ENCODE measurements at places on chromosomes 7 and 10. TPM values are rescaled to one million over a fixed set of nuclear protein-coding genes. Genes with fewer than 3 reads are reported as not detected.

TRIM73 gene
- total RNA-seq, result not detected

AKR1C3 gene
- 228 TPM for total RNA-seq

BTBD16 gene
- total RNA-seq, result not detected

FAM131B gene
- 14.0 TPM for total RNA-seq

HOXA3 gene
- total RNA-seq, result 0.87 TPM

LLCFC1 gene
- total RNA-seq, result not detected

SPDYE5 gene
- total RNA-seq, result not detected

SPDYE2B gene
- total RNA-seq, result not detected

SSBP1 gene
- 34.4 TPM for total RNA-seq

NAT16 gene
- total RNA-seq, result not detected

GRCh38 chr10:3452683-3453361 lies 280.2 kb upstream of the PITRM1 start:
- DNase-seq, result no peak

- DNase-seq, result no peak
Observed at GRCh38 chr10:478471-479245, 210.8 kb downstream of the DIP2C start.

- DNase-seq, result no peak
Observed at GRCh38 chr7:95303013-95303905, 21.1 kb downstream of the PON1 start.

GRCh38 chr7:116843378-116843777 lies 19.0 kb upstream of the CAPZA2 start:
- DNase-seq, result no peak

DNA sequence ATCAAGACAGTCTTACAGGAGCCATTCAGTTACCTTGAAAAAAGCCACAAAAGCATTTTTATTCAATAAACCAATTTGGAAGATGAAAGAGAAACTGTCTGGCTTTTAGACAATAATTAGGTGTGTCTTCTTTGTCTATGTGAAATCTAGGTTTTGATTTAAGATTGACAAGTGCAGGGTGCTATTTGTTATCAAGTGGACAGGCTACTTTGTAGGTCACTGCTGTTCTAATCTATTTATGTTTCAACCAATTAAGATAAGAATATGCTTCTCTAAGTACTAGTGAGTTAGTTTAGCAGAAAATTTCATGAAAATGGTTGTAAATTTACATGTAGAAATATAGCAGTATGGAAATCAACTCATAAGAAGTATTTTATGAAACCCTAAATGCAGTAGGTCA lies 177.5 kb downstream of the CACNA2D1 start:
- no peak for DNase-seq

- DNase-seq, result no peak
Observed at GRCh38 chr10:7199152-7199760, 211.6 kb downstream of the SFMBT2 start.

DNA sequence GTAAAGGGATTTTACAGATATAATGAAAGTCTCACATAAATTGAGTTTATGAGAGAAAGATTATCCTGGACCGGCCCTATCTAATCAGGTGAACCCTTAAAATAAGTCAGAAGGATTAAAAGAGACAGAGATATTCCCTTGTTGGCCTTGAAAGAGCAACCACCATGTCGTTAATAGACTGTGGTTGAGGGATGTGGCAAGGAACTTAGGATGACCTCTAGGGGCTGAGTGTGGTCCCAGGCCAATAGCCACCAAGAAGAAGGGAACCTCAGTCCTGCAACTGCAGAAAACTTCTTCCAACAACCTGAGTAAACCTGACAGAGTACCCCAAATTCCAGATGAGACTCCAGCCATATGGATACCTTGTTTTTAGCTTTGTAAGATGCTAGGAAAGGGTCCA lies 121.5 kb downstream of the POLR1F start:
- no peak for DNase-seq

- DNase-seq, result no peak
Observed at GRCh38 chr10:75250934-75251333, 15.2 kb upstream of the COMTD1 start.

GRCh38 chr10:114336823-114337509 lies 67.3 kb downstream of the AFAP1L2 start:
- DNase-seq, result no peak

GRCh38 chr7:101746314-101746713 lies 71.1 kb upstream of the CUX1 start:
- no peak for DNase-seq

DNA sequence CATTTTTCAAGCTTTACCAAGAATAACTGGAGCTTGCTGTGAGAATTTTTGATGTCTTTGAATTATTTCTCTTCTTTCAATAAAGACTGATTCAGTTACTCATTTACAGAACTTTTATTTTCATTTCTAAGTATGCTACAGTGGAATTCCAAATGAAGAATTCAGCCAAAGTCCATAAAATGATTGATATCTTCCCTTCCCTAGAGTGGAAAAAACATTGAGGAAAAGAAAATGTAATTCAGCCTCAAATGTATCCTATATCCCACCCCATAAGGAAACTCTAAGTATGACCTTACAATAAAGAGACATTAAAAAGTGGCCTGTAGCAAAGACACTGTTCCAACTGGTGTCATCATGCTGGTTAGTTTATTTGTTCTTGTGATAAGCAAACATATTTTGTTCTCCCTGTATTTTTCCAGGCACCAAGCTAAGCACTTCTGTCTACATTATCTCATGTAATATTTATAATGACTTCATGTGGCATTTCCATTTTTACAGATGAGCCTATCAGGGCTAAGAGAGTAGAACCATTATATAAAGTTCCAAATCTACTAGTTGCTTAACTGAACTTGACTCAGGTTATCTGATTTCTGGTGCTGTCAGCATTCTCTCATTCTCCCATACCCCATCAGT lies 450.4 kb downstream of the NEBL start:
- peak; percentile 25 for DNase-seq

DNA sequence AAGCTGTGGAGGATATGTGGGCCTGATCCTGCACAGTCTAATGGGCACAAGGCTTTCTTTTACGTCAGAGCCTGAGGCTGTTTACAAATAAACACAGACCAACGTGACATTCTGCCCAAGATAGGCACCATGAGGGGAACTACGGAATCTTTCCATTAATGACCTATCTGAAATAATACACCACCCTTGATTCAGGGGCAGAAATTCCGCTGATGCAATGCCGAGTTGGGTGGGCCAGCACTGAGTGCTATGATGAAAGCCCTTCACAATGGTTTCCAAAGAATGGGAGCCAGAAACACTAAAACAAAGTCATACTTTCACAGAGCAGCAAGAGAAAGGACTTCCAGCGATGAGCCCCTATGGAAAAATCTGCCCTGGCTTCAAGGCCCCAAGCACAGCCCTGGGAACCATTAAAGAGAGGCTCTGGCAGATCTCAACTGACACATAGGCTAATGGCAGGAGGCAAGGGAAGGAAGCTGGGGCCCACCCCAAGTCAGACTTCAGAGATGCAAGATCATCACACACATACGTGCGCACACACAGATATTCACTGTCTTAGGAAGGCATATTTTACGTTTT lies 72.2 kb upstream of the DLX6 start:
- no peak for DNase-seq

GRCh38 chr10:77904100-77904840 lies 22.3 kb downstream of the DLG5 start:
- no peak for DNase-seq

DNA sequence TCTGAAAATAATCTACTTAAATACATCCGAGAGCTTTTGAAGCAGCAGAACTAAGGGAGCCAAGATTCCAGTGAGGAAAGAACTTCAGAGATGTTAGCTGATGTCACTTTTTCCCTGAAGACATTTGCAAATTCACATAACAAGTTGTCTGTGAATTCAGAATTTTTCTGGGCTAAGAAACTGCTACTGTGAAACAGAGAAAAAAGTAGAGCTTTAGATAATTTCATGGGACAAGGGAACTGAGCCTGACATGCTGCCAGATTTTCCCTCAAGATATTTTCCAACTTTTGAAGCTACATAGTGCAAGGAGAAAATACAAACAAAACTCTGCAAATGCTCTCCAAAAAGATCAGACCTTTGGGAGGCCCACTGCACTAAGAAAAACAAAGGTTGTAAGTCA lies 484.2 kb downstream of the ANKRD7 start:
- DNase-seq, result no peak

DNA sequence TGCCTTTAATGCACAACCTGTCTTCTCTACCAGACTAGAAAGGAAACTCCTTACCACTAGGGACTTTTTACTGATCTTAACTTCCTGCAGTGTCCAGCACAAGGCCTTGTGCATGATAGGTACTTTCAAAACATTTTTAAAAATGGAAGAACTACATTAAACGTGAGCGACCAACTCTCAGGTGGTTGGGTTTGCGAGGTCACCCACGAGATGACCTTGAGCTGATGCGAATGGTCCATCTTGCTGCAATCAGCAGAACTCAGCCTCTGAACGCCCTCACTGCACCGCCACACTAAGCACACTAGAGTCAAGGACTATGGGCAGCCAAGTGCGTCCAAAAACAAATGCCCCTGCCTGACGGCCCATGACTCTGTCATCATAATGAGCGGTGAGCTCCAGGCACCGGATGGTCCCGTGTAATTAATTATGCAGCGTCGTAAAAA lies 34.9 kb upstream of the PTF1A start:
- DNase-seq, result no peak

DNA sequence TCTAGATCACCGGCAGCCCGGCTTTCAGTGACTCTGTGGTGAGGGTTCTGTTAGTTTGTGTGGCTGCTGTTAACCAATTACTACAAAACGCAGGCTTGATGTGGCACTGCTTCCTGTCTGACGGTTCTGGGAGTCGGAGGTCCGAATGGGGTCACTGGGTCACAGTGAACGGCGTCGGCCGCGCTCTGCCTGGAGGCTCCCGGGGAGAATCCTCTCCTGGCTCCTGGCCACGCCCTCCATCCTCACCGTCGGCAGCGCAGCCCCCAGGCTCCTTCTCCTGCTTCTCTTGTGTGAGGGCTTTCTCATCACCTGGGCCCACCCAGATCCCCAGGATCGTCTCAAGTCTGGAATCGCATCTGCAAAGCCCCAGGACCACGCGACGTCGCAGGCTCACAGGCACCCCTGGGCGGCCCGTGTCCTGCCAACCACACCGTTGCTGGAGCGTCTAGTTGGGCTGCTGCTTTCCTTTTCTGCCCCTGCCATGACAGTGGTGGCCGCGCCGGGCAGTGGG lies 31.8 kb upstream of the NKX6-2 start:
- no peak for DNase-seq

DNA sequence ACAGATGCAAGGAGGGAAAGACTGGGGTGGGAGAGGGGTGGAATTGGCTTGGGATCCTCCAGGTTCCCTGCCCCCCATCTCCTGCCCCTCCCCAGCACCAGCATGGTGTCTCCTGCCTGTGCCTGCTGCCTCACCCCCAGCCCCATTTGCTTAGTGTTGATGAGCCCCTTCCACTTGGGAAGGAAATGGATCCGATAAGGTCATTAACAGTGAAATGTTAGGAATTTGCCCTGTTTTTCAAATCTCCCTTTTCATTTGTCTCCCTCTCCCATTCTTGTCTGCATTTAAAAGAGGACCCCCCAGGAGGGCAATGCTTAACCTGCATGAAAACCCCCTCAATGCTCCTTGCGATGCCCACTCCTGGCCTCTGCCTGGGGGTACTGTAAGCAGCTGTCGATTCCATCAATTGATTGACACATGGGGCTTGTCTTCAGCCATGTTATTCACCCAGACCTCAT lies 51.5 kb downstream of the HK1 start:
- DNase-seq, result no peak

GRCh38 chr7:133699386-133699785 lies 427.8 kb upstream of the LRGUK start:
- no peak for DNase-seq

DNA sequence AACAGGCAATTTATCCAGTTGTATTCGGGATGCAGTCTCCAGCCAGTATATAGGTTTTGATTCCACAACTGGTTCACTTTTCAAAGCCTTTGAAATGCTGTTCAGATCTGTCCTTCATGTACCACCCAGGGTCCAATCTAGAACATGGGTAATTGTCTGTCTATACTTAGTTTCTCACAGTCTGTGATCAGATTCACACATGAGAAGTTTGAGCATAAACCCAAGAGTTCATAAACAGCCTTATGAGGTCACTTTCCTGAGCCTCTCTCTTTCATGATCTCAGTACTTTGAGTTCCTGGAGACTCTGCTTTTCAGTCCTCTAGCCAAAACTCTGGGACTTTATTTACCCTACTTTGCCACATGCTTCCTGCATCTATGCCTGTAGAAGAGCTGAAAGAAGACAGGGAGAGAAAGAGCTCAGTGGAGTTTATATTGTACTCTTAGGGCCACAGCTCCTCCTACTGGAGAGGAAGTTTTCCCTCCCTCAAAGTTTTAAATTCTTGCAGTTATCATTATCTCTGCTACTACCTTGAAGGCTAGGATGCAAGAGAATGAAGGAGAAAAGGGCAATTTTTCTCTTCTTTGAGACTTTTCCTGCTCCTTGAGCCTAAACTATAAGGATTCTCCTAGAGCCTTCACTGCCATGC lies 172.0 kb downstream of the ZEB1 start:
- no peak for DNase-seq

DNA sequence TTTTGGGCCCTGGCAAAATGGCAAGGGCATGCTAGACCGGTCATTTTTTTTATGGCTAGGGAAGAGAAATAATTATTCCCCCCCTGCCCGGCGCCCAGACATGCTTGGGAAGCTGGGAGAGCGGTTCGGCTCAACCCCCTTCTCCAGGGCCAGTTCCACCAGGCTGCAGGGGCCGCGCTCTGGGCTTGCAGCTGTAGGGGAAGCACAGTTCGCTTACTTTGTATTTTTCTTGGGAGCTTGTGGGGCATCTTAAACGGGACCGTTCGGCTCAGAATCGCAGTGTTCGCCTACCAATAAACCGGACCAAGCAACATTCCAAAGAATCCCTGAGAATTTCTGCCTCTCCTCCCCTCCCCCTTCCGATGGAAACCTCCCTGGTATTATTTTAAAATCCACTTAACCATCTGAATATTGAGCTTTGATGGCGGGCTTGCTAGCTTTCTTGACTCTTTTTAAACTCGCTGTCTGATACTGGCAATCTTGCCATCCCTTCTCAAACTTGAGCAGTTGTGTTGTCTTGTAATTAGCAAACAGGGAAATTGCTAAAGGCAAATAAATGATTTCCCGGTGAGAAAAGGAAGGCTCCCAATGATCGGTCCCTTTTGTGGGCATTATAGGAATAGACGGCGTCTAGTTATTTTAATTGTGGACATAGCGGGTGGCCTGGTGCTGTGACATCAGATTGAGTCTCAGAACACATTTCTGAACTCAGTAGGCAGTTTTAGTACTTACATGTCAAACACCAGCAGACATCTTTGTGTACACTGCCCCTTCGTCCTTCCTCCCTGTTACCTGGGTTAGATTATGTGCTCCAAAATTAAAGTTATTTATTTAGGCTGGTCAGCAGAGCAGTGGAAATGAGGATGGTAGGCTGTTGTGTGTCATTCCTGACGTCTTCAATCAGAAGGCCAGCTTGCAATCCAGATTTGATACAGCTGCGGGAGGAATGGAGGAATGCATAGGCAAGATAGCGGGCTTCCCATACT lies 3.4 kb downstream of the TCF7L2 start:
- DNase-seq, result peak; percentile 71

Data from stomach (tissue), 19 donors.